Panc1 (cell line): ENCODE measurements at places on chromosomes 12 and 14. TPM values are rescaled to one million over a fixed set of nuclear protein-coding genes. Genes with fewer than 3 reads are reported as not detected.

DNA sequence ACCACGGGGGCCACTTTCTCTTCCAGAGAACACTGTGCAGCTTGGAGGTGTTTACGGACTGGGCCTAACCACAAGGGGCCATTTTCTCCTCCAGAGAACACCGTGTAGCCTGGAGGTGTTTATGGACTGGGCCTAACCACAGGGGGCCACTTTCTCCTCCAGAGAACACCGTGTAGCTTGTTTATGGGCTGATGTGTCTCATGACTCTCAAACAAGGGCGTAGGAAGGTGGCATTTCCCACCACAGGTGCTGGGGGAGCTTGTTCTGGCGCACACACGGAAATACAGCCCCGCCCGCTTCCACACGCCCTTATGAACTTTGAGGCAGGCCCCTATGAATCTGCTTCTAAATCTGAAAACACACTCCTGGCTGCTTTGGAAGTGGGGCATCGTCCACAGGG, 174.6 kb upstream of the SFSWAP start:
- no peak for DNase-seq

GRCh38 chr12:127041985-127042625, 1224.9 kb upstream of the TMEM132C start:
- DNase-seq = no peak

- DNase-seq = no peak
These were observed 133.7 kb downstream of the BRMS1L start for GRCh38 chr14:35959835-35960234.

GRCh38 chr14:56811593-56812363, 1.5 kb upstream of the OTX2 start:
- DNase-seq = no peak

The STRAP gene
- total RNA-seq = 99.4 TPM

DNA sequence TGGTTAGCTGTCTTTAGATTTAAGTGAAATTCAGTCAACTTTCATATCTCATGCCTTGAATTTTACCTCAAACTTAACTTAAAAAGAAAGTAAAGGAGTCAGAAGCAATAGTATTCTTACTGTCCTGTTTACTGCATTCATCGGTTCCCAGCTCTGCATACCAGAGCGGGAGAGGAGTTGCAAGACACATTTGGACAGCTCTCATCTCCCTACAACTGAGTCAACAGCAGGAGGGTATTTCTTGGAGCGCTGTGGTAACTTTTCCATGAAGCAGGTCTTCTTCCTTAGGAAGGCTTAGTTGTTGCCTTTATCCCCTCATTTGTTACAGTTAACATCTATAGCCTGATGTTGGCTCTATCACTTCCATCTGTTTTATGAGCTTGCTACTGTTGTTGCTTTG, 65.1 kb downstream of the TRMT5 start:
- DNase-seq = no peak

DNA sequence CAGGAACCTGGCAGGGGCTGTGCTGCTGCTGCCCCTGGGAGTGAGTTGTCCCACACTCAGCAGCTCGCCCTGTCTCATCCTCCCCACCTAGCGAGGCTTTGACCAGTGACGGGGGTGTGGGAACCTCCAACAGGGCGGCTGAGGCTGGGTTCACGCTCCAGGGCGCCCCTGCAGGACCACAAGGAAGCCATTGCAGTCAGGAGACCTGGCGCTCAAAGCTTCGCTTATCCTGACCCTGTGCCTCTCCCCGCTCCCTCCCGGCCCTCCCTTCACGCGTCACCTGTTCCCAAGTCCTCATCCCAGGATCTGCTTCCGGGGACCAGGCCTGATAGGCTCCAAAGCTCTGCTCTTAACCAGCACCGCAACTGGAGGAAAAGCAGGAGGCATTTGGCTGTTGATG, 272.0 kb upstream of the SFSWAP start:
- DNase-seq = no peak

- no peak for DNase-seq
These were observed 67.9 kb upstream of the ATF1 start for GRCh38 chr12:50695961-50696360.

The CFAP73 gene
- total RNA-seq = 0.10 TPM

DNA sequence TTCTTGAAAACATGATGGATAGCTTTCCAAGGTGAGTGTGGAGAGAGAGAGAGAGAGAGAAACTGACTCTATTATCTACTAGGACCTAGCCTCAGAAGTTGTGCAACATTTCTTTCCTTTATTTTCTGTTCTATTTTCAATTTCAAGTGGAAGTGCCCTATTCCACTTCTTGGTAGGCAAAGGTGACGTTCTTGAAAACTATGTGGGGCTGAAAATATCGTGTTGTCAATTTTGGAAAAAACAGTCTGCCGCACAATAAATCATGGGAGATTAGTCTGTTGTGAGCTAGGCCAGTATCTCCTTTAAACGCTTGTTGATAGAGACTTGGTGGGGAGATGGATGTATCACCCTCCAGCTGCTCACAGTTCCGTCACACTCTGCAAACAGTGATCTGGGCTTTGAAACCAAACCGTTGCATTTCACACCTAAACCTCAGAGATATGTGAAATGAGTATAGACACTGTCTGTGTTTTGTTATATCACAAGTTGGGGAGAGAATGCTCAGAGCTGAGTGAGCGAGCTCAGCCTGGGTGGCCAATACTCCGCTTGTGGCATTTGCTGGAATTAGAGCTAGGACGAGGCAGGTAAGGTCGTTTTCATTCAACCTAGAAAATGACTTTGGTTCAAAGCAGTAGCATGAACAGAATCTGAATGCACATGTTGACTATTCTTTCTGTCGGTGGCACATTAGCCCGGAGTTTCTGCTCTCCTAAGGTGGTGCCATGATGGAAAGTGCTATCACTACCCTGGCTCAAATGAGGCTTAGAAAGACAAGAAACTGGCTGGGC, 75.1 kb upstream of the ST8SIA1 start:
- DNase-seq = no peak

DNA sequence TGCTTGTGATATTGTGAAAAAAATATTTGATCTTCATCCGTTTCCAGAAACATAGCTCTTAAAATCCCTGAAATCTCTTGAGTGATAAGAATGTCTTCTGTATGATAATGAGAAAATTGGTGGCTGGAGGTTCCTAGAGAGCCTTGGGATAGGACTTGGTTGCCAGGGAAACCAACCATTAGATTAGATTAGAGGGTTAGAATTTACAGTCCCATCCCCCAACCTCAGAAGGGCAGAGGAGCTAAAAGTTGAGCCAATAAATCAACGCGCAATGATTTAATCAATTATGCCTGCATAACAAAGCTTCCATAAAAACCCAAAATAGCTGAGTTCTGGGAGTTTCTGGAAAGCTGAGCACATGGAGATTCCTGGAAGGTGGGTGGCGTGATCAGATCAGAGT, 10.6 kb downstream of the SEL1L start:
- no peak for DNase-seq

The P2RX2 gene
- 1.2 TPM for total RNA-seq

The SERPINA3 gene
- total RNA-seq = 5.7 TPM

- DNase-seq = no peak
These were observed 43.6 kb upstream of the VASH1 start for GRCh38 chr14:76717508-76718290.

DNA sequence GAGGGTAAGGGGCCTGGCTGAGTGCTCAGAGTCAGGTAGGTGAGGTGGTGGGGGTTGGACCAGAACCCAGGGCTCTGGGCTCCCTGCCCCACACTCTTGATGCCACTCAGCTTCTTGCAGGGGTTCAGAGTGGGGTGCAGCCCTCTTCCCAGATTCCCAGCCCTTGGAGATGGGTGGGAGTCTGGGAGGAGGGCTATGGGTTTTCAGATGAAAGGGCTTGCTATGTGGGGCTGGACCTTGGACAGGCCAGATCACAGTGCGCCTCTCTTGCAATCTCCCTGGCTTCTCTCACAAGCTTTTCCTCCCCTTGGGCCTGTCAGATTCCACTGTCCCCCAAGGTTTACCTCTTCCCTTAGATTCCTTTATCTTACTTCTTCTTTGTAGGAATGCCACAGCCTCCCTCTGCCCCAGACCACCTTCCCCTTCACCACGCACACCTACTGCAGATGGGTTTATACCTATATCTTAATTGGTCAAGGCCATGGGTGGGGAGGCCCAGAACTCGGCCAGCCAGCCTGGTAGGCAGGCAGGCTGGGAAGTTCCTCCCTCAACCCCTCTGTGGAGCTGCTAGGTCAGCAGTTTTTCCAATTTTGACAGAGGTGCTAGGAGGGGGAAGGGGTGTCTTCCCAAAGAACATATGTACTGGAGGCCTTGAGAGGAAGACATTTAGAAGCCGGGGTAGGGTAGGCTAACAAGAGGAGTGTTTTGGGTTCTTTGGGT, 1.4 kb downstream of the NYNRIN start:
- no peak for DNase-seq

The GLS2 gene
- total RNA-seq = 1.3 TPM

The PLA2G1B gene
- 0.69 TPM for total RNA-seq

GRCh38 chr14:74546416-74546815, 52.9 kb downstream of the ISCA2 start:
- no peak for DNase-seq

DNA sequence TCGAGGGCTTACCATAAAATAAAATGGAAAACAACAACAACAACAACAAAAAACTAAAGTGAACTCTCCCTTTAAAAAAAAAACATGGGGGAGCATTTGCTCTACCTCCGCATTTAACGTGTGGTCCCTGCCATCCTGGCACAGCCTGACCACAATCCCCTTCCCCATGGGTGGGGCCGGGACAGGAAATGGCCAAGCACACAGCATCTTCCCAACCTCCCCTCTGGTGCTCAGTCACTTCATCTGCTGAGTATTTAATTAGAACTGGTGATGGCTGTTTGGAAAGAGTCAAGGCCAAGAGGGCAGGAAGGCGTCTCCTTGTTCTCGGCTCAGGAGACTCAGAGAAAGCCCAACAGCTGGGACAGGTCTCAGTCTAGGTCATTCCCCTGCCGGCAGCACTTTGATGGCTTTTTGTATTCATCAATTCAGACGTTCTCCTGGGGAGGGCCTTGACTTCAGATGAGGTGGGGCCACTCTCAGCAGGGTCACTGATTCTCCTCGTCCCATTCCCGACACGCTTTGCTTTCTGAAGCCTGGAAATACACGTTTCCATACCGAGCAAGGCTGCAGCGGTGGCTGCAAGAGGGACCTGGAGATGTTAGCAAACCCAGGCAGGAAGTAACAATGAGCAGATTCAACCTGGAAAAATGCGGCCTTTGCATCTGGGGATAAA, 44.4 kb downstream of the ANO2 start:
- DNase-seq = no peak

DNA sequence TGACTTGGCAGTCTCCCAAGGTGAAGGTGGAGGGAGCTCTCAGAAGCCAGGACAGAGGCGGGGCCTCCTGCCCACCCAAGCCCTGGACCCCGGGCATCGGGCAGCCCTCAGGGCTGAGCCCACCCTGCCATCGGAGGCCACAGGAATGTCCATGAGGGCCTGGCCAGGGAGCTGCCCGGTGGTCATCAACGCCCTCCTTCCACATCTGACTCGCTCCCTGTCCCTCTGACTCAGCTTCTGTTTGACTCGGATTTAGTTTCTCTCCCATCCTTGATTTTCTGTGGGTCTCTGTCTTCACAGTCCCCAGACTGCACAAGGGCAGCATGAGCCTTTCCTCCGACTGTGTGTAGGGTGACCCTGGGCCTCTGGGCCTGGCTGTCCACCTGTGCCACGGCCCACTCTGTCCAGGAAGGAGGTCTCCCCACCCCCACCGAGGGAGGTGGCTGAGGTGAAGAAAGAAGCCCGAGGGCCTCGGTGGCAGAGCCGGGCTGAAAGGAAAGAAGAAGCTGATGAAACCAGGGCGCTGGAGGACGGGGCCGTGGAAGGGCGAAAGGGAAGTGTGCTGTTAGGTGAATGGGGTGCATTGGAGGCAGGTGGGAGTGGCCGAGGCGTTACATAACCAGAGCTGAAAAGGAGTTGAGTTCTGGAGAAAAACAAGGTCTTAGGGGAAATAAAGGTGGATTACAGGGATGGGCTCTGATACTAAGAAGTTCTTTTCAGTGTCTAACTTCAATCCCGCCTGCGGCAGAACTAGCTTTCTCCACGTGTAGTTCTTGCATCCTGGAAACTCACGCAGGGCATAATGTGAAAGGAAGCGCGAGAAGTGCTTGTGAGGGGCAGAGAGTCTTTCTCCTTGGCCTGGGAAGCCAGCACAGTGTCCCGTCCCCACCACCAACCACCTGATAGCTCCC, 16.7 kb upstream of the TMEM106C start:
- DNase-seq = no peak

DNA sequence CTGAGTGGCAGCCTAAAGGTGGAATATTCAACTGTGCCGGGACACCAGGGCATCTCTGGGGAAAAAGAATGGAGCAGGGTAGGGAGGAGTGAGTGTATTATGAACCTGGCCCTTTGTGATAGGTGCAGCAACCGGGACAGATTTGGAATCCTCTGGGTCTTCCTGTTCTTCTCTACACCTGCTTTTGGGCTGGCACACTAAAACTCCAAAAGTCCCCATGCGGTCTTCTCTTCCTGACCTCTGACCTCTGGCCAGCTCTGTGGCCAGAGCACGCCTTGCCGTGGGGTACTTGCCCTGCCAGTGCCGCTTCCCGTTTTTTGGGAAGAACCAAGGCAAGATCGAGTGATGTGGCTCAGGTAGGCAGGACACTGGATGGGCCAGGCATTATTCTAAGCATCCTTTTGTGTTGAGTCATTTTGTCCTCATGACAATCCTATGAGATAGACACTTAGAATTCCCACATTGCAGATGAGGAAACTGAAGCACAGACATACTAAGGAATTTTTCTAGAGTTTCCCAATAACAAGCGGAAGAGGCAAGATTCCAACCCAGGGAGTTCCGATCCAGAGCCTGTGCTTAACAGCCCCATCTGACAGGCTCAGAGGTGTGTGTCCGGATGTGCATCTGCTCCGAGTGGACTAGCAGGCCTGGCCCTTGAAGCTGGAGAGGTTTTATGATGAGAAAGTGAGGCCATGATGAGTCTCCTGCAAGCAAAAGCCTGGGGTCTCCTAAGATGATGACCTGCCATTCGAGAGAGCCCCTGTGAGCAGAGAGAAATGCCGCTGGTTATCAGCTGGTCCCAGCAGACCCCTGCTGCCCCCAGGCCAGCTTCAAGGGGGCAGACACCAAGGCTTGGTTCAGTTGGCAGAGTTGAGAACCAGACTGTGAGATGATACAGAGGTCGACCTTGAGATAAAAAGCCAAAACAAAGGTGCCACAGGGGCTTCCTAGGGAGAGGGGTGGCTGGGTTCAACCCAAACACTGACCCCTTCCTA, 67.9 kb upstream of the ESRRB start:
- DNase-seq = no peak

GRCh38 chr12:67640863-67641262, 7.7 kb upstream of the DYRK2 start:
- DNase-seq = no peak

The COX8C gene
- not detected for total RNA-seq

The GLIPR1L1 gene
- not detected for total RNA-seq

DNA sequence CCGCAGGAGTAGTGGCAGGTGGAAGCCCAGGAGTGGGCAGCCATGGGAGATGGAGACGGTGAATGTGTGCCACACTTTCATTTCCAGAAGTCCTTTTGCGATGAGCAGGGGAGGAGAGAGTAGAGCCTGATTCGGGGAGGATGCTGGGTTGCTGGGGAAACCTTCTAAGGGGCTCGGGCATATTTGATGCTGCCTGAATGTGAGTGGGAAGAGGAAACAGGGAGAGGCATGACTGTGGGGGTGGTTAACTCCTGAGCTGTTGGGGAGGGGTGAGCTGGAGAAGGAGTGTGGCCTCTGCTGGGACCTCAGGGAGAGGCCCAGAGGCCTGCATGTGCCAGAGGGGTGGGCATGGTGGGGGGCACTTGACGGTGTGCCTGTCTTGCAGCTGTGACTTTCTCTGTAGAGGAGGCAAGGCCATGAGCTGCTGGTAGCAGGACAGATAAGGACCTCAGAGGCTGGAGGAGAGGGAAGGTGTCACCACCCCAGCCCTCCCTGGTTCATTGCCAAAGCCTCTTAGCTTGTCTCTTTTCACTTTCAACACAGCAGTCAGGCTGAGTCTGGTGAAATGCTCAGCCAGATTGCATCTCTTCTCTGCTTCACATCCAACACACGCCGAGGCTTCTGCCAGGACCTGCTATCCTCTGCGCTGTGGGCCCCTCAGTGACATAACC, 11.4 kb downstream of the GLT1D1 start:
- DNase-seq = no peak
